Activated CD8-positive, alpha-beta memory T cell treated with anti-CD3 and anti-CD28 coated beads for 1 hour (primary cell): ENCODE measurements at places on chromosomes 5 and 9.

- DNase-seq, result no peak
These were observed 29.9 kb downstream of the ACSL6 start for GRCh38 chr5:131981516-131981915.

GRCh38 chr5:90301248-90301647 lies 108.3 kb downstream of the CETN3 start:
- no peak for DNase-seq

GRCh38 chr9:132903574-132904492 lies 25.1 kb downstream of the SPACA9 start:
- no peak for DNase-seq

DNA sequence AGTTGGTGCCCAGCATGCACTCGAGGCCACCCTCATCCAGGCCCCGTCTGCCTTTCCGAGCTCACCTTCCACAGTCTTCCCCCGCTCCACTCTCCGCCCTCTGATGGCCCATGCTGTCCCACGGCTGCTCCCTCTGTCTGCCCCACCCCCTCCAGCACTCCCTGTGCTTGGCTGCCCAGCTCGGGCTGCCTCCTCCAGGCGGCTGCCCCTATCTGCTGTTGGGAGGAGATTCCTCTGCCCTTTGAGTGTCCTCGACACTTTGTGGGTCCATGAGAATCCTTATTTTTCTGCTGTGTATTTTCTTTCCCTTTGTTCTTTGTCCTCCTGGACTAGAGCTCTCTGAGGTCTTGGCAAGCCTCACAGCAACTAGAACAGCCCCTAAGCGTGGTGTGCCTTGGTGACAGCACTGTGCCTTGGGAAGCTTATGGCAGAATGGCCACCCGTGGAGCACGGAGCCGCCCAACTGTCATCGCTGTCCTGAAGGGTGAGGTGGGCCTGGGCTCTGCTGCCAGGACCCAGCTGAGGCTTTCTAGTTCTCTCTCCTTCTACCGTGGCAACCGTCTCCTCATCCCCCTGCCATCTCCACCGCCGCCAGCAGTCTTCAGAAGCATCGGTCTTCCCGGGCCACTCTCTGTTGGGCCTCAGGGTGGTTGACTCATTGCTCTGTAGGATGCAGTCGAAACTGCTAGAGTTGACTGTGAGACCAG lies 5.2 kb downstream of the NTMT1 start:
- DNase-seq, result no peak

- DNase-seq, result peak; percentile 48
These were observed 90.0 kb downstream of the PRRT1B start for GRCh38 chr9:131635285-131635684.

DNA sequence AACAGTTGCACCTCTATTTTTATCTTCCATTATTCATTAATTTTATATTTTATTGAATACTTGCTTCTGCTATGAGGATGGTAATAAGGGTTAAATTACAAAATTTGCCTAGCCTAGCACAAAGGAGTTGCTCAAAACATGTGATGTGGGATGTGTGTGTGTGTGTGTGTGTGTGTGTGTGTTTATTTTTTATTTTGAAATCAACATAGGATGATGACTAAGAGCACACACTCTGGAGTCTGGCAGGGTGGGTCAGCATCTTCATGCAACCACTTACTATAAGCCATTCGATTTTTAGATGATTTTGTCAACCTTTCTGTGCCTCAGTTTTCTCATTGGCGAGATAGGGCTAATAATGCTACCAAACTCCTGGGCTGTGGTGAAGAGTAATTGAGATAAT lies 57.7 kb upstream of the MAMDC2 start:
- no peak for DNase-seq

- no peak for DNase-seq
These were observed 32.4 kb upstream of the NFIB start for GRCh38 chr9:14346231-14346791.

GRCh38 chr9:36486329-36486932 lies 86.3 kb upstream of the MELK start:
- no peak for DNase-seq

- no peak for DNase-seq
These were observed 84.2 kb downstream of the ARL15 start for GRCh38 chr5:54226215-54226614.

- no peak for DNase-seq
These were observed 144.9 kb downstream of the MYO10 start for GRCh38 chr5:16791036-16791705.

DNA sequence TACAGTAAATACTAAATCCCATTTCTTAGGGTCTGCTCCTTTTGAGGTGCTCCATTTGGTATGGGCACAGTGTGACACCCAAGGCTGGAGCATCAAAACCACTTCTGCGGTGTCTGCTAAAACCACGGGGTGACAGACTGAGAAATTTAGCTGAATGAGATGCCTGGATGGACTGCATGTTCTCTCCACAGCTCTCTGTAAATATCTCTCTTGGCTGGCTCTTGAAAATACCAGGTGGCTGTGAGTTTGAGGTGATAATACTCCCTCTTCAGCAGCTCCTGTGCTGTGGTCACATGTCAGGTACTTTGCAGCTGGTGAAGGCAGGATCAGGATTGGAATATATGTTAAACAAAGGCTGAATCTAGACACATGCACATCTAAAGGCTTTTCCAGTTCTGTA lies 93.7 kb upstream of the SIMC1 start:
- no peak for DNase-seq

DNA sequence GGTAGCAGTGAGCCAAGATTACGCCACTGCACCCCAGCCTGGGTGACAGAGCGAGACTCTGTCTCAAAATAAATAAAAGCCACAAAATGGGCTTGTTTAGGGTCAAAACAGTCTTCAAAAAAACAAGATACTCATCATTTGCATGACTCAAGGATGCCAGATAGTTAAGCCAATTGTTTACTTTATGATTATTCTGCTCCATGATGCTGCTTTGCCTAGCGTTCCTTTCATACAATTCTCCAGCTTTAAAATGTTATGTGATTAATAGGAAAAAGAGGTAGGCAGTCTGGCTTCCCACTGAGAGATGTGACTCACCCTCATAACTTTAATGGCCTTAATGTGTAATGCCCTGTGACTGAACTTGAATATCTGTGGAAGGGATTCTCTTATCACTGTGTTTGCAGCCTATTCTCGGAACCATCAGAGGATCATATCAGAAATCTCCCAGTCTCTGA lies 364.6 kb upstream of the TRPC7 start:
- no peak for DNase-seq

- DNase-seq, result no peak
These were observed 126.5 kb upstream of the BNC2 start for GRCh38 chr9:16996901-16997491.

DNA sequence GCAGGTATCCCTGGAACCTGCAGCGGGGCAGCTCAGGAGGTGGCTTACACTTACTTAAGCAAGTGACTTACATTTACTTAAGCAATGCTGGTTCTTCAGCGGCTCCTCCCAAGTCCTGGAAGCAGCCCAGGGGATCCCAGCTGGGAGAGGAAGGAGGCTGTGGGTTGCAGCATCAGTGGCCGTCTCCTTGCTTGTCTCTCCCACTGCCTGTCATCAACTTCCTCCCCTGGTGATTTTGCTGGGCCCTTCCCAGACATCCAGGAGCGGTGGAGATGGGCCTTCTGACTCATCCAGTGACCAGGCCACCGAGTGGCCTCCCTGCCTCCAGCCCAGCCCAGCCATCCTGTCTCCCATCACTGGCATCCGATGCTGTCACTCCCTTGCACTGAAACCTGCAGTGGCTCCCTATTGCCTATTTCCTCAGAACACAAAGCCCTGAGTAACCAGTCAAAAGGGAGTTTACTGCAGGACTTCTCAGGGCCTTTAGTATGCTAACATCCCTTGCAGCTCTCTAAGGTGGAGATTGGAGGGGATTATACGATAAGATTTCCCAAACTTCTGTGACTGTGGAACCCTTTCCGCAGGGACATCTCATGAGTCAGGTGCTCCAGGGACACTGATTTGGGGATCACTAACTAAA lies 155.9 kb upstream of the PHYKPL start:
- DNase-seq, result no peak

DNA sequence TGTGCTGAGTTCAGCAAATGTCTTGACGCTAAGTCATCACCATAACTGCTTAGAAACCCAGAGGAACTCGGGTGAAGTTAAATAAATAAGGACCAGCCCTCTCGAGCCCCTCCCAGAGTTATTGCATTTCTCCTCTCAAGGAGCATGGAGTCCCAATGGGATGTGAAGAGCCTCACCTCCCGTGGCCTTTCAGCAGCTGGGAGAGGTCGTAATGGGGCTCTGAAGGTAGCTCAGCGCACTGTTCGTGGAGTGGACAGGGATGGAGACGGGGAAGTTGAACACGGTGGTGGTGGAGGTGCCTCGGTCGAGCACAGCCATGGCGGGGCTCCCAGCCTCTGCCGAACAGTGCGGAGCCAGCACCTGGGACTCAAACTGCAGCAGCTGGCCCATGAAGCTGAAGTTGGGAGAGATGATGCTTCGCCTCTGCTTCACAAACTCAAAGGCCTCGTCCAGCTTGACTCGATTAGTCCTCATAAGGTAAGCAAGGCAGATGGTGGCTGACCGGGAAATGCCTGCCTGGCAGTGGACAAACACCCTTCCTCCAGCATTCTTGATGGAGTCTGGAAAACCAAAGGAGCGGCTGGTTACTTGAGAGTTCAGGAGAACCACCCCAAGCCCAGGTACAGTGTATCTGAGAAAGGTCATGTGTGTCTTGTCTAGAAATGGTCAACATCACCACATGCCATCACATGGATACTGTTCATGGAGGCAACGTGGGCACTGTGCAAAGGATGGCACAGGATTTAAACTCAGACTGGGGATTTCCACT lies 2.2 kb downstream of the DUSP1 start:
- DNase-seq, result no peak

- DNase-seq, result no peak
These were observed 40.3 kb downstream of the HEXB start for GRCh38 chr5:74725331-74725730.

GRCh38 chr9:95584176-95584575 lies 67.4 kb upstream of the PTCH1 start:
- DNase-seq, result no peak

GRCh38 chr9:116269250-116269649 lies 115.7 kb downstream of the PAPPA start:
- DNase-seq, result no peak

DNA sequence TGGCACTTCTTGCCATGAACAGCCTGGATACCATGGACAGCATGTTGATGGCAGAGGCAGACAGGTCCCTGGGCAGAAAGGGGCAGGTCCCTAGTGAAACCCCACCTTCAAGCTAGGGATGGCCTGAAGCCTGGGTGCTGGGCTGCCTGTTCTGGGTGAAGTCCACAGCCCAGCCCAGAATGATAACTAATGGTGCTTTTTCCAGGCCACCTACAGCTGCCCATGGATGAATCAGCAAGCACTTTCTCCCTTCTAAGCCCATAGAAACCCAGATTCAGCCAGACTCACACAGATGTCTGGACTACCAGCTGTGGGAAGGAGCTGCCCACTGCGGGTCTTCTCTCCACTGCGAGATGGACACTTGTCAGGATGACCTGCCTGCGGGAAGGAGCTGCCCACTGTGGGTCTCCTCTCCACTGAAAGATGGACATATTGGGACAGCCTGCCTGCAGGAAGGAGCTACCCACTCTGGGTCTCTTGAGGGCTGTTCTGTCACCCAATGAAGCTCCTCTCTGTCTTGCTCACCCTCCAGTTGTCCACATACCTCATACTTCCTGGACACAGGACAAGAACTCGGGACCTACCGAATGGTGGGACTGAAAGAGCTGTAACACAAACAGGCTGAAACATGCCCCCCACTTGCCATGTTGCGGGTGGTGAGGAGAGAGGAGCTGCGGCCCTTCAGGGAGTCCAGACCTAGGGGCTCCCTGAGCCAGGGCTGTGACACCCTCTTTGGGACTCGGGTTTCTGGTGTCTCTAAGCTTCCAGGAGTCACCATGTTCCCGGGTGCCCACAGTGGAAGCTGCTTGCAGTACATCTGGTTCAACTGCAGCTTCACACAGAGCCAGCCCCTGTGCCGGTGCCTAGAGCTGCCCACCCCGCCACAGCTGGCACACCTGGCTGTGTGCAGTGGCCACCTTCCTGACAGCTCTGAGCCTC lies 60.7 kb upstream of the SYNPO start:
- no peak for DNase-seq

DNA sequence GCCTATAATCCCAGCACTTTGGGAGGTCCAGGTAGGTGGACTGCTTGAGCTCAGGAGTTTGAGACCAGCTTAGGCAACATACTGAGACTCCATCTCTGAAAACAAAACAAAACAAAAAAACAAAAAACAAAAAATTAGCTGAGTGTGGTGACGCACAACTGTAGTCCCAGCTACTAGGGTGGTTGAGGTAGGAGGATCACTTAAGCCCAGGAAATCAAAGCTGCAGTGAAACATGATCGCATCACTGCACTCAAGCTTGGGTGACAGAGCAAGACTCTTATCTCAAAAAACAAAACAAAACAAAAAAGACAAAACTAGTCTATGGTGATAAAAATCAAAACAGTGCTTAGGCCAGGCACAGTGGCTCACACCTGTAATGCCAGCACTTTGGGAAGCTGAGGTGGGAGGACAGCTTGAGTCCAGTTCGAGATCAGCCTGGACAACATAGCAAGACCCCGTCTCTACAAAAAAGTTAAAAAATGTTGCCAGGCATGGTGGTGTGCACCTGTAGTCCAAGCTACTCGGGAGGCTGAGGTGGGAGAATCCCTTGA lies 28.8 kb downstream of the FBXO10 start:
- DNase-seq, result no peak

GRCh38 chr5:148205044-148205806 lies 2.4 kb downstream of the SPINK6 start:
- no peak for DNase-seq

GRCh38 chr9:81661339-81661738 lies 28.0 kb downstream of the TLE1 start:
- no peak for DNase-seq

- no peak for DNase-seq
These were observed 133.1 kb upstream of the FBXL7 start for GRCh38 chr5:15366676-15367391.

DNA sequence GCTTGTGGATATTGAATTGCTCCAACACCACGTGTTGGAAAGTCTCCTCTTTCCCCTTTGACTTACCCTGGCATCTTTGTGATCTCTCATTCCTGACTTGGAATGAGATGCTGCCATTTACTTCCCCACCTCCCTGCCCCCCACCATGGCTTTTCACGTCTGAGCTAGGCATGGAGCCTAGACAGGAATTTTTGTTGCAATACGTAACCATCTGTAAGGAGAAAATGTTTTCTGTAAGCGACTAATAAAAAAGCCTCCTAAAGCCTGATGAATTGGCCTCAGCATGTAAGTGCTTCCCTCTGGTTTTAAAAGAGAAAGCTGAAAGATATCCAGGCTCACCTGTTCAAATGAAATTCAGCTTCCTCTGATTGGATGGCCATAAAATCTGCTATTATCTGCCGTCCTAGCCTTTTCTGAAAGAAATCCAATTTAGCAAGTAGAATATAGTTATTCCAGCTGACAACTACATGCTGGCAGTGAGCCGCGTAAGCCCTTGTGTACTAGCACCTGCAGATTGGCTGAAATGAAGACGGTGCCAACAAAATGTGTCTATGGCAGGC lies 200.1 kb downstream of the NSG2 start:
- DNase-seq, result no peak
